ENCODE measurements at places on chromosomes 2 and 18.

DNA sequence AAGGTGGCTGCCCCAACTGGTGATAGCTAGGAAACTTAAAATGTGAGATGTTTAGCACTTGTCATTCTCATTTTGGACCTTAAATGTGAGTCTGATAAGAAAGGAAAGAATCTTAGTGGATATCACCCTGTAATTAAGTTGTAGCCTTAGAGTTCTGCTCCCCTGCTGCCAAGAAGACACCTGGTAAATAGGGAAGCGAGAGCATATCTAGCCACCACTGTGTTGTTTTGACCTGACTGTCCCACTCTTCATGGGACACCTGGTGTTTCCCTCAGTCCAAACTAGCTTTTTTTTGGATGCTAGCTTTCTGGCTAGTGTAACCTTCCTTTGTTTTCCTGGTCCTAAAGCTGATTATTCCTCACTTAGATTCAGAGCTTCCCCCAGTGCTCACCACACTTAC is 357.6 kb downstream of the RAD51AP2 start:
- no peak for DNase-seq

DNA sequence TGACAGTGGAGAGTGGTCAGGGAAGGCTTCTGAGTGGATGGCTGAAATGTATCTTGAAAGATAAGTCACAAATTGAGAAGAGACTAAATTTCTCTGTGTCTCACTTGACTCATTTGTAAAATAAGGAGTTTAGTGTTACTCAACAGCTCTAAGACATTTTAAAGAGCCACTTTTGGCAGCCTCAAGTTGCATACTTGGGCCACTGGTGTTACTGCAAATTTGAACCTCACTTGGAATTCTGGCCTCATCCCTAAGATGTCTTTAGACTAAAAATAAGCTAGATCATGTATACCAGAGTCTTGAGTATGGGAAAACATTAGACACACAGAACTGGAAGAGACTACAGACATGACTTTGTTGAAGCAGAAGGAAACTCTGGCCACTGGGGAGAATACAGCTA is 4.5 kb upstream of the MTLN start:
- DNase-seq = no peak

- no peak for DNase-seq
These were observed 115.0 kb upstream of the RNU4ATAC start for GRCh38 chr2:121415727-121416126.

DNA sequence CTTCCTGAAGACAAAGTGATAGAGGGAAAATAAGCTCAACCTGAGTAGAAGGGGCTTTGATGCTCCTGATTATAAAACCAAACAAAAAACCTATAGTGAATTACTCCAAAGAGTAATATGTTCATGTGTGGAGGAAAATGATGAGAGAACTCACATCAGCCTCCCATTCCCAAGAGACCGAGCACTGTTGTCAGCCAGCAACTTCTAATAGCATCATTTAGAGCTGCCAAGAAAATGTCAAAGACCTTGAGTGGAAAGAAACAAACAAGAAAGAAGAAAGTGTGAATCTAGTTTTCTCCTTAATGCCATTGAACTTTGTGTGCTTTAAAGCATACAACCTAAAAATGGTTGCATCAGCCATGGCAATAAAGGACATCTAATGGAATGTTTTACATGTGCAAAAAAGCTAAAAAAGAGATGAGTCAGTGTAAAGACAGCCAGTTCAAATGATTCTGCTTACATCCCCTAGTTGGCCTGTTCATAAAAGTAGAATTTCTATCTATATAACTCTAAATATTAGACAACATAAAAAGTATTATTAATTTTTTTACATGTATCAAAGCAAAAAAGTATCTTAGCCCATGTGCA is 1066.2 kb downstream of the TDRD15 start:
- no peak for DNase-seq

DNA sequence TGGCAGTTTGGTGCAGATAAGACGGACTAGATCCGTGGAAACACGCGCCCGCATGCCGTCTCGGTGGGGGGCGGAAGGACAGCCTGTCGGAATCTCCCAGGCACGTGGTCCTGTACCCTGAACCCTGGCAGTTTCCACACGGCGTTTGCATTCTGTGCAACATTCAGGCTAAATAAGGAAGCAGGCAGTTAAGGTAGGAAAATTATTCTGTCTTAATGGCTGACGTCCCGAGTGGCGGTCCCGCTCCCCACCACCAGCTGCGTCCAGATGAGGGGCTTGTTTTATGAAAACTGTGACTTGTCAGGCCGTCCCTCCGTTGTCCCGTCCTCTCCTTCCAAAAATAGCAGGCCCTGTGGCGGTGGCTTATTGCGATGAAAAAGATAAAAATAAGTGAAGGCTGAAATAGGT is 120.2 kb downstream of the NFATC1 start:
- DNase-seq = no peak

DNA sequence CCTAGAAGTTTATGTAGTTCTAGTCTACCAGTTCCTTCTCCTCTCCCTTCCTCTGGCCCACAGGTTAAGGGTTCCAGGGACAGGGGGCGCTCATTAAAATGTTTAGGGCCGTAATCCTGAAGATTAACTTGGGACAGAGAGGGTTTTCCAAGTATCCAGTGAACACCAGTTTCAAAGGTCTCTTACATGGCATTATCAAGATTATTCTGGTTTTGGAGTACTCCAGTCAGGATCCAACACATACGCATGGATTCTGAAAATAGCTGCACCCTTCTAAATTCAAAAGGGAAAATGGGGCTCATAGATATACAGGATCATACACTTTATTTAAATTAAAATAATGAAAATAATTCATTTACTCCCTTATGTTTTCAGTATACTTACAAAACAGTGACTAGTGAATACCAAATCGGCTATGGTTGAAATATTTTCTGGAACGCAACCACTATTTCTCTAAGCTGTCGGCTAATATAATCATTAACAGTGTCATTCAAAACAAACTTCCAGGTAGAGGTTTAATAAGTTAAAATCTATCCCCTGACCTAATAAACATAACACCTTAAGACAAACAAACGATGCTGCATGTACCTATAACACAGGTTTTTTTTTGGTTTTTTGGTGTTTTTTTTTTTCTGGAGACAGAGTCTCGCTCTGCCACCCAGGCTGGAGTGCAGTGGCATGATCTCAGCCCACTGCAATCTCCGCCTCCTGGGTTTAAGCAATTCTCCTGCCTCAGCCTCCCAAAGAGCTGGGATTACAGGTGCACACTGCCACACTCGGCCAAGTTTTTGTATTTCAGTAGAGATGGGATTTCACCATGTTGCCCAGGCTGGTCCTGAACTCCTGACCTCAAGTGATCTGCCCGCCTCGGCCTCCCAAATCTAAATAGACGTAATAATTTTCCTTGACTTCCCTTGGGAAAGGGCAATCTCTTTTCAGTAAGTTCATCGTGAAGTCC is 44.7 kb downstream of the MGAT4A start:
- no peak for DNase-seq

- DNase-seq = no peak
These were observed 11.2 kb upstream of the CYP27C1 start for GRCh38 chr2:127231130-127231865.

- no peak for DNase-seq
These were observed 26.7 kb upstream of the TGFA start for GRCh38 chr2:70580352-70580751.

GRCh38 chr2:224178056-224178455 is 139.0 kb upstream of the SERPINE2 start:
- DNase-seq = no peak

GRCh38 chr2:144471305-144472045 is 48.4 kb downstream of the ZEB2 start:
- DNase-seq = no peak

- no peak for DNase-seq
These were observed 134.7 kb upstream of the SMIM21 start for GRCh38 chr18:75562216-75562615.

GRCh38 chr18:77009675-77010074 is 122.9 kb downstream of the MBP start:
- no peak for DNase-seq

DNA sequence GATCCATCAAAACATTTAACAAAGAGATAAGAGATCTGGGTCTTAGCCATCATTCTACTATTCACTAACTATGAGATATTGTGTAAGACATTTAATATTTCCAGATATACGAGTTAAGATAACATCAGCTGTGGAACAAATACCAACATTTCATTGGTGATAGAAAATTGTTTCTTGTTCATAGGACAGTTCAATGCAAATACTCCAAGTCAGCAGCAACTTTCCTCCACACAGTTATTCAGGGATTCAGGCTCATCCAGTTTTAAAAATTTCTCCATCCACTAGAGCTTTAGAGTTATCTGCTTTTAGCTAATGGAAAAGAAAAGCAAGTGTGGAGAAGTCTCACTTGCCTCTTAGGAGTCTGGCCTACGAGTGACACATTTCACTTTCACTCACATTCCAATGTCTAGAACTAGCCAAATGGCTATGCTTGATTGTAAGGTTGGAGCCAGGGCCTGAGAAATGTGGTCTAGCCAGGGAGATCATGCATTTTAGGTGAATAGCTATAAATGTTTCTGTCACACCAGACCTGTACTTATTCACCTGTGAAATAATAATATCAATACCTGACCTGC is 119.3 kb upstream of the MAPRE2 start:
- DNase-seq = no peak

DNA sequence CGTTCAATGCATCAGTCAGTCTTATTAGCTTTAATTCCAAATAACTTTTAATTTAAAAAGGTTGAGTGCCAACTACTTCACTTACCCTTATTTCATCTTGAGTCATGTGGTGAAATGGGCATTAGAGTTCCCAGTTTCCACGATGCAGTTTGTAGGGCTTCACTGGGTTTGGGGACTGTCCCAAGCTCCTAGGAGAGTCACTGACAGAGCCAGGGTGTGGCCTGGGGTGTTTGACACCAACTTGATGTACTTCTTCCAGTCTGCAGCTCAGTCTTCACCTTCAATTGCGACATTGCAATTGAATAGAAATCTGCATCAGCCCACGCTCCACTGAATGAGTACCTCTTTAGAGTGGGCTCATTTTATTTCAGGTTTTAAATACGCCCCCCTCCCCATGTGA is 165.3 kb downstream of the ARL4C start:
- no peak for DNase-seq

GRCh38 chr2:236578411-236578846 is 8.8 kb downstream of the ACKR3 start:
- DNase-seq = no peak

DNA sequence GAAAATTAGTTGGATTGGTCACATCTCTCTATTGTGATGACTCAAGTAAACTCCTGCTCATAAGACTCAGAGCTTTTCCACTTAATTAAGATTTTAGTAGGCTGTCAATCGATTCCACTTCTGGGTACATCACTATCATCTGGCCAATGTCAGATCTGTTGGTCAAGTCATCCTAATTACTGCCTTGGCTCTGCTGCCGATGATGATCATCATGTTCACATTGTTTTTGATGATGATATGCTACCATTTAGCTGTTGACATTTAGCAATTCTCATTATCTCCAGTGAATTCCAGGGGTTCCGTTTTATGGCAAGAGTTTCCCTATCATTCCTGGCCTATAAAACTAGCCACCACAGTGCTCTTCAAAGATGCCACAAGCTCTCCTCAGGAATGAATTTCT is 253.4 kb downstream of the IKZF2 start:
- DNase-seq = no peak

DNA sequence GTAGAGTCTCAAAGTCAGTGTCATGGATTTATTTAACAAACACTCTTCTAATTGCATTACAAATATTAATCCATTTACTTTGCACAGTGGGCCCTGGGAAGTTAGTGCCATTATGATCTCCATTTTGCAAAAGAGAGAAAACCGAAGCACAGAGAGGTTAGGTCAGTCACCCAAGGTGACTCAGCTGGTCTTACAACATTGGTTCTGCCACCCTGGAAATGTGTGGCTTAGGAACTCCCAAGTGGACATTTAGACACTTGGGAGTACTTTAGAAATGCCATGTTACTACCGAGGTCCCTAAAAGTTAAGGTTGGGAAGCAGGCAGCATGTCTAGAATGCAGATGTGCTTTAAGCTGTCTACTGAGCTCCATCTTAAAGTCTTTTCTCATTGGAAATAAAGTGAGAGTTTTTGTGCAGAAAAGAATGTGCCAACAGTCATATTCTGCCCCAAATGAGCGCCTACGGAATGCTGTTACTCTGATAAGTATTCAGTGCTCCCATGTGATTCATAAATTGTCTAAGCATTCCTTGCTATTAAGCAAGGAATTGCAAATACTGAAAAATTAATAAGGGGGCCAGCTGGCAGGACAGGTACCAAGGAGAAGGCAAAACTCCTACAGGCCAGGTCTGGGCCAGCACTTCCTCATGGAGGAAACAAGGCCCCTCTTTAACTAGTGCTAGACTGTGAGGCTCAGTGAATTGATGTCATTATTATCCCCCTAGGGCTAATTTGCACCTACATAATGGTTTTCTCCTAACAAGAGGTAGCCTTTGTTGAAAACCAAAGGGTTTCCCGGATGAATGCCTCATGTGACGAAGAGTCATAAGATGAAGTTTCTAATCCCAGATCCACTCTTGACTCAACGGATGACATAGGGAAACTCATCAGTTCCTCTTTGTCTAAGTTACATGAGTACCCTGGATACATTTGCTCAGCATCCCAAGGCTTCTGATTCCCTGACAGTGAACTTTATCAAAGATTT is 16.3 kb downstream of the NRP2 start:
- no peak for DNase-seq

DNA sequence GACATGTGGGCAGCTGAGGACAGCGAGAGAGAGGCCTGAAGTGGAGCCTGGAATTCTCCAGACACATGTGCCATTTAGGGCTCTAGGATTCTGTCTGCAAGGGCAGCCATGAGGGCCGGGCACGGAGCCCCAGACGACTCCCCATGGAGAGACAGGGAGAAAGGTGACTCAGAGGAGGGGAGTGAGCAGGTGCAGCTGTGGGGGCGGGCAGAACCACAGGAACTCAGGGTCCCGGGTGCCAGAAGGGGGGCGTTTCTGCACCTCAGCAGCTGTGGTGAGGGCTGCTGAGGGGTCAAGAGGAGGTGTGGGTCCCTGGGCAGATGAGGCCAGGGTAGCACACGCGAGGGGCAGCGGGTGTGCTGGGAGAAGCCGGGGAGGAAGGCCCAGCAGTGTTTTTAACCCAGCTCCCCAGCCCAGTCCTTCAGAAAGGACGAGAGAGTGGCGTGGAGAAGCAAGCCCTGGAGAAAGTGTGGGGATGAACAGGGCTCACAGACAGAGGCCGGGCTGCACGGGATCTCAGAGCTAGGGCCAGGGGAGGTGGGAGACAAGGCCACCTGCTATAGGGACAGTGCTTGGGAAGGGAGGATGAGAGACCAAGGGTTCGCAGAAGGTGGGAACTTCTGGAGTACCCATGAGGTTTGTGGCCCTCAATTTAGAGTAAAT is 7.6 kb downstream of the GPR17 start:
- DNase-seq = no peak

- DNase-seq = no peak
These were observed 166.4 kb downstream of the AKAIN1 start for GRCh38 chr18:5030636-5031035.

GRCh38 chr2:80437959-80438358 is 133.4 kb upstream of the LRRTM1 start:
- no peak for DNase-seq
